ENCODE measurements at places on chromosomes 12 and 14.

- DNase-seq = no peak
Observed at GRCh38 chr14:53409289-53409688, 256.2 kb upstream of the DDHD1 start.

GRCh38 chr12:38775457-38775856 is 129.9 kb downstream of the CPNE8 start:
- no peak for DNase-seq

- no peak for DNase-seq
Observed at GRCh38 chr12:92111256-92111655, 34.4 kb downstream of the BTG1 start.

GRCh38 chr12:6951551-6952120 is 480 bp downstream of the PTPN6 start:
- DNase-seq = no peak

- no peak for DNase-seq
Observed at GRCh38 chr14:93308686-93309345, 24.0 kb downstream of the BTBD7 start.

GRCh38 chr12:81253360-81253759 is 175.5 kb downstream of the ACSS3 start:
- DNase-seq = no peak

DNA sequence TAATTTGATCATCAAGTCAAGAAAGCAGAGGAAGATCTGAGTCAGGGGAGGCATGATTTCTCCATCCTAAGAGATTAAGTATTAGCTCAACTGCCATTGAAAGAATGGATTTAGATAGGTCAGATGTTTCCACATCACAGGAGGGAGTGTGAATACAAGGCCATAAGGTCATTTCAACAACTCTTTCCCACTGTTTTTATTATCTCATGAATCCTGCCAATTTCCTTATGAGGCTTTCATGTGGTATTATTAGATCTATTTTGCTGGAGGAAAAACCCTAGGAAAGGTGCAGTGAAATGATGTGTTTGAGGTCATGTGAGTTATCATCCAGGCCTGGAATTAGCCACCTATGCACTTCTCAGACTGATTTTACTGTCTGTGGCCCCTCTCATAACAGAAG is 269.0 kb downstream of the NOVA1 start:
- no peak for DNase-seq
